Pancreas (tissue), 10 donors: ENCODE measurements at places on chromosomes 2 and 18. TPM values are rescaled to one million over a fixed set of nuclear protein-coding genes. Genes with fewer than 3 reads are reported as not detected.
A peak's percentile ranks its signal among the peaks of the same experiment; 100 is the strongest.

- peak; percentile 73 for DNase-seq
Observed at GRCh38 chr2:100321179-100321865, 979 bp downstream of the LONRF2 start.

GRCh38 chr2:70686577-70687460 is 81.2 kb downstream of the ADD2 start:
- DNase-seq = no peak

DNA sequence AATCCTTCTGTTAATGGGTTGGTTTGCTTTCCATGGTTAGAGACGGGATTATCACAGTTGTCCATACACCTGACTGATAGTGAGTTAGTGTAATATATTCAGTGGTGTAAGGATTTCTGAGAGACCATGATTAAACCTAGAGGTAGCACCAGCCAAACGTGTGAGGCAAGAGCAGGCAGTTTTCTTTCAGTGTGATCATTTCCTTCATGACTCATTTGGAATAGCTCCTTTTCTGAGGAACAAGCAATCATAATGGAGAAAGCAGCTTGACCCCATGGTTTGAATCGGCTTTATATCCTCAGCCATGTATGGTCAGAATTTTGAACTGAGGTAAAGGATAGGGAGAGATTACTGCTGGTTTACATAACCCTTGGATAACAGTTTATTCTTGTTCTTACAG is 2.9 kb downstream of the MXD1 start:
- DNase-seq = no peak

The TMEFF2 gene
- not detected for total RNA-seq

- DNase-seq = no peak
Observed at GRCh38 chr2:3396920-3397559, 17.5 kb downstream of the TRAPPC12 start.

The LAMA3 gene
- total RNA-seq = 6.7 TPM

The XDH gene
- total RNA-seq = 0.52 TPM

DNA sequence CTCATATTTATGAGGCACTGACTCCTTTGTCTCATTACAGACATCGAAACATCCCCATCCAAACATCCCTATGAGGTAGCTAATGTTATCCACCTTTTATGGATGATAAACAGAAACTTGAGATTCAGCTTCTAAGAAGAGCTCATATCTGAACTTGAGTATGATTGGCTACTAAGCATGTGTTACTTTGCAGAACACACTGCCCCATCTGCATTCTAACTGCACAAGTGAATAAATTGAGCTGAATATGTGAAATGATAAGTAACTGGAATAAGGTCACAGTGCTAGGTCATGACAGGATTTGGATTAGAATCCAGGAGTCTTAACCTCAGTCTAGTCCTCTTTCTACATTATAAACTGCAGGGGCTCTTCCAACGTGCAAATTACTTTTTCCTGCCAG is 172.7 kb downstream of the SETBP1 start:
- DNase-seq = no peak

DNA sequence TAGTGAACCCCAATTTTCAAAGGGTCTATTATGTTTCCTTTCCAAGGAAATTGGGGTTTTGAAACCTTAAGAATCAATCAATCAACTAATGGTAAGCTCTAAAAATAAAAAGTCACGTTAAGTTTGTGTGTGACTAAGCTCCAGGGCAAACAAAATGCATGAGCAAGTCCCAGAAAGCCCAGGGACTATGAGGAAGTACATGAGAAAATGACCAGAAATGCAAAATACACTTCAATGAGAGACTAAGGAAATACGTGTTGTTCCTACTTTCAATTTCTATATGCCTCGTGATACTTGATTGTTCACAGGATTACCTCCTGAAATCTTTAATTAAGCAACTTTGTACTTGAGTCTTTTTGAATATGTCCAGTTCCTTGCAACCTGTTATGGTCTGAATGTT is 684.4 kb upstream of the SYT4 start:
- no peak for DNase-seq

The GALNT3 gene
- 19.6 TPM for total RNA-seq

- no peak for DNase-seq
Observed at GRCh38 chr2:9709539-9710285, 78.9 kb upstream of the YWHAQ start.

- DNase-seq = no peak
Observed at GRCh38 chr18:21684731-21685130, 19.8 kb downstream of the ABHD3 start.

DNA sequence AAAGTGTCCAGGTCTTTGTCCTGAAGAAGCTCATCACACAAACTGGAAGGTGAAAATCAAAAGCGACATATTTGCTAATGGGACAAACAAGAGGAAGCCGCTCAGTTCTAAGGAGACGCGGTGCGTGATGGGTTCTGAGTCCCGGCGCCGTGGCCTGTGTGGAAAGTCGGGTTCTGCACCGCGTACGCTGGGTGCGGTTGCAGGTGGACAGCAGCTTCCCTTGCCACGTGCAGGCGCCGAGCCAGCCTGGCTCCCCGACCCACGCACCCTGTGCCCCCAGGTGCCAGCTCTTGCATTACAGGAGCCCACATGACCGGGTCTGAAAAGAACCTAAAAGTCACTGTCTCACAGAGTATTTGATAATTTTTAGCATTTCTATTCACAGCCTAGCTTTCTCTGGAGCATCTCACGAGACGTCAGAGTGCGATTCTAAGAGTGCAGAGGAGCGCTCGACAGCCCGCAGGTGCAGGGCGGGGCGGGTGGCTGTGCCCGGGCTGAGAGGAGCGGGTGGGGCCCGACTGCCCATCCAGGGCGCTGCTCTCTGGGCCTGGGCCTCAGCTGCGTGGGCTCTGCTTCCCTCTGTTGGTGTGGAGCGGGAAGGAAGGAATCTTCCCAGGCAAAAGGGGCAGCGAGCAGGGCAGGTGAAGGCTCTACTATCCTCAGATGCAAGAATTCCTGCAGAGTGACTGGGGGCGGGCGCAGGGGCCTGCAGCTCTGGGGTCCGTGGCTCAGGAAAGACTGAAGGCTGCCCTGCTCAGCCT is 39.4 kb downstream of the MYT1L start:
- DNase-seq = no peak

- DNase-seq = no peak
Observed at GRCh38 chr2:10402062-10402585, 46.0 kb downstream of the ODC1 start.

DNA sequence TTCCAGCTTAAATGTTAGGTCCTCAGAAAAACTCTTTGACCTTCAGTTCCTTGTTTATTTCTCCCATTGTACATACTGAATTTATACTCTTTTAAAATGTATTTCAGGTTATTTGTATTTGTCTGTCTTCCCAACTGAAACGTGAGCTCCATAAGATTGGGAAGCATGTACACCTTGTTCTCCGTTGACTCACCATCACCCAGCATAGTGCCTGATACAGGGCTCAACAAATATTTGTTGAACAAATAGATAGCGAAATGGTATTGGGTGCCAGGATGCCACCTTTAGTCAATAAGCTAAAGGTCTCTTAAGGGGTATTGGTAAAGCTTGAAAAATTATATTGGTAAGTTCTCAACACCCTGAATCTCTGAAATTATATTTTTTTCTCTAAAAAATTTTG is 1841.3 kb upstream of the CELF4 start:
- DNase-seq = no peak

DNA sequence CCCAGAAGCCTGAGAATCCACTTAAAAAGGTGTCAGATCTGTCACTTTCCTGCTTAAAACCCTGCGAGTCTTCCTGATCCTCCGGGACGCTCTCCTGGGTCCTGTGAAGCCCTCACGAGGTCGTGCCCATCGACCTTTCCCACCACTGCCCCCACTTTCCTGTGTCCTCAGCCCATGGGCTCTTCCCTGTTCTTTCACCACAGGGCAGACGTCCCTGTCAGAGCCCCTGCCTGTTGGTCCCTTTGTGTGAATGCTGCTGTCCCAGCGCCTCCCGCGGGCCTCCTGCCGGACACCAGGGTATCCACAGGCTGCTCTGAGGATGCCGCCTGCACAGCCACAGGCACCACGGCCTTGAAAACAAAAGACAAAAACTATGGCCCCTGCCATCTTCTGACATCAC is 125.6 kb downstream of the TMEM18 start:
- DNase-seq = no peak

The COL3A1 gene
- 10.6 TPM for total RNA-seq
